ENCODE measurements at places on chromosomes 6 and 20.
A peak's percentile ranks its signal among the peaks of the same experiment; 100 is the strongest.

GRCh38 chr6:90523779-90524310 lies 63.0 kb downstream of the MAP3K7 start:
- ATAC-seq = no peak

- peak; percentile 87 for ATAC-seq
These were observed 78.9 kb downstream of the OLIG3 start for GRCh38 chr6:137415127-137415833.

GRCh38 chr20:13819885-13820645 lies 35.2 kb downstream of the NDUFAF5 start:
- peak; percentile 43 for ATAC-seq

- no peak for ATAC-seq
These were observed 11.5 kb downstream of the SPAG4 start for GRCh38 chr20:35627121-35627520.

GRCh38 chr6:123965894-123966293 lies 162.2 kb downstream of the NKAIN2 start:
- no peak for ATAC-seq

GRCh38 chr6:137046871-137047412 lies 2.2 kb upstream of the IL20RA start:
- no peak for ATAC-seq

DNA sequence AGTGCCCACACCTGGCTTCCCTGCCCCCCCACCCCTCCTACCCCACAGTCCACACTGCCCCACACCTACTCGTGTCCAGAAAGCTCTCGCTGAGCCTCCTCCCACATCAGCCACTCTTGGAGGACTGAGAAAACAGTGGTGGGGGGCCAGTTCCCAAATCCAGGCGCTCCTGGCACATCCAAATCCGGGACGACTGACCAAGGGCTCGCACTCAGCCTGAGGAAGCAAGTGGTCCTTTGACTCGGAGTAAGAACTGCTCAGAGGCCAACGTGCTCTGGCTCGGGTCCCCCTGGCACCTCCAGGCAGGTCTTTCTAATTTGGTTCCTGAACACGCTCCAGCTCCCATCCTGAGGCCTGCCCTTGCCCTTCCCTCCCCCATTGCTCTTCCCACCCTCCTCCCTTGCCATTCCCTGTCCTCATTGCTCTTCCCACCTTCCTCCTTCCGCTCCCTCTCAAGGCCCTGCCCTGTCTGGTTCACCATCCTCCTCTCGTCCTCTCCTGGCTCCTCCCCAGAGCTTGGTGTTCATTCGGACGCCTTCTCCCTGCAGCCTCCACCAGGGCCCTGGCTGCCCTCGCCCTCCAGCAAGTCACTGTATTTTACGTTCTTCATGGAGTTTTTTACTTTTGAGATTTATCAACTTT lies 83.6 kb downstream of the THBS2 start:
- ATAC-seq = no peak

- no peak for ATAC-seq
These were observed 118.5 kb downstream of the FOXA2 start for GRCh38 chr20:22465622-22466446.

- peak; percentile 89 for ATAC-seq
These were observed 224.9 kb upstream of the SMLR1 start for GRCh38 chr6:130602151-130602770.

GRCh38 chr6:54754406-54754805 lies 92.2 kb upstream of the FAM83B start:
- no peak for ATAC-seq

- no peak for ATAC-seq
These were observed 9.0 kb upstream of the SERPINB1 start for GRCh38 chr6:2850538-2851113.

GRCh38 chr6:117441824-117442264 lies 16.1 kb upstream of the ROS1 start:
- ATAC-seq = no peak

DNA sequence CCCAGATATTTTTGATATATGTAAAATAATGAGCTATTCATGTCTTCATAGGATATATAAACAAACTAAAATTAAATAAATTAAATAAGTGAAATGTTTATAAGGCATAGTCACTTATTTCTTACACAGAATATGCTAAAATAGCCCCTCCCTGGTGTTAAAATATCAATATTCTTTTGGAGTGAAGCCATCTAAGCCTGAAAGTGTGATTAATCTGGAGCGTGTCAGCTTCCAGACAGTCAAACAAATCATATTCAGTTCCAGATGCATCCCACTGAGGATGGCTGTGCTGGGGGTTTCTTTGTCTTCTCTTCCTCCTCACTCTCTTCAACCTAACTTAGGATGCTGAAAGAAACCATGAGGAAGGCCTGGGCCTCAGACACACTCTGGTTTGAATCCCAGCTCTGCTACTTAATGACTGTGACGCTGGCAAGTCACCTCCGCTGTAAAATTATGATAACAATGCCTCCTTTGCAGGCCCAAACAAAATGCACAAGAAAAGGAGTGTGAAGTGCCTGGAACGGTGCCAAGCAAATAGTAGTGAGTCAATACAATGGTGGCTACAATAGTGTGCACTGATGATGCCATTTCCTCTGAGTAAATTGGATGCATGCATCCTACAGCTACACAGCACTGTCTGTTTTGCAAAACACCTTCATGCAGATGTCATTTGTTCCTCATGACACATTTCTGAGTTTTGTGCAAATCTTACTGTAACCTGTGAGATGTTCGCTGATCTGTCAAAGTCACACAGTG lies 161.4 kb downstream of the FOXC1 start:
- ATAC-seq = peak; percentile 85

GRCh38 chr6:72248621-72249020 lies 362.3 kb downstream of the RIMS1 start:
- ATAC-seq = no peak

- ATAC-seq = no peak
These were observed 61.1 kb upstream of the SCAF8 start for GRCh38 chr6:154672086-154672485.

GRCh38 chr20:62838128-62838891 lies 21.5 kb downstream of the COL9A3 start:
- no peak for ATAC-seq

DNA sequence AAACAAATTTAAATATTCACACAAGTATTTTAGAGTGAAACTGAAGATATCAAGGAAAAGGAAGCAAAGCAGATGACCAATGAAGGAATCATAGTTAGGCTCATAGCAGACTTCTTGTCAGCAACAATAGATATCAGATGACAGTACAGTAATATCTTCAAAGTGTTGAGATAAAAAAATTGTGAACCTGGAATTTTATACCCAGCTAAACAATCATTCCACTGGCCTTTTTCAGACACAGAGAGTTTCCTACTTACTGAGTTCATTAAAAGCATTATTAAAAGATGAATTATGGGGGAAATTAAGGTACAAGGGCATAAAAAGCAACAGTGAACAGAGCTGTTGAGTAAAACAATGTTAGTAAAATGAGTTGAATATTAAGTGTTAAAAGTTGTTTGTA lies 254.6 kb downstream of the UST start:
- ATAC-seq = no peak

- ATAC-seq = no peak
These were observed 9.7 kb upstream of the WFDC8 start for GRCh38 chr20:45588800-45589199.

DNA sequence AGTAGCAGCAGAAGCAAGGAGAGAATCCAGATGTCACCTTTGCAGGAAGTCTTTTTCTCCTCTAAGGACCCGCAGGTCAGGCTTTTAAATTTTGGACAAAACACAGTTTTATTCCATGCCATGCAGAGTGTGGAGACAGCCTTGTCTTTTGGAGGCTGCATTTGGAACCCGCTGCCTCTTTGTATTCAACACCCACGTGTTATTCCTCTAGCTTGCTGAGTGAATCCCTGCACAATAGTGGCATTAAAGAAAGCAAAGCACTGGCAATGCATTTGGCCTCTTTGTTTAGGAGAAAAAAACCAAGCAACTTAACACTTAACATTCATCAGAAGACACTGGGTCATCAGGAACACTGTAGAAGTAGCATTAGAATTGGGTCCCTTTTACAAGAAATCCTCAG lies 43.5 kb downstream of the TFAP2B start:
- ATAC-seq = no peak

GRCh38 chr6:23611776-23612381 lies 514.1 kb upstream of the NRSN1 start:
- no peak for ATAC-seq

- ATAC-seq = no peak
These were observed 21.9 kb downstream of the STK38 start for GRCh38 chr6:36525346-36525745.

- ATAC-seq = peak; percentile 92
These were observed 52.5 kb downstream of the ALDH5A1 start for GRCh38 chr6:24547243-24547642.

GRCh38 chr20:47760686-47761481 lies 24.4 kb downstream of the SULF2 start:
- no peak for ATAC-seq

DNA sequence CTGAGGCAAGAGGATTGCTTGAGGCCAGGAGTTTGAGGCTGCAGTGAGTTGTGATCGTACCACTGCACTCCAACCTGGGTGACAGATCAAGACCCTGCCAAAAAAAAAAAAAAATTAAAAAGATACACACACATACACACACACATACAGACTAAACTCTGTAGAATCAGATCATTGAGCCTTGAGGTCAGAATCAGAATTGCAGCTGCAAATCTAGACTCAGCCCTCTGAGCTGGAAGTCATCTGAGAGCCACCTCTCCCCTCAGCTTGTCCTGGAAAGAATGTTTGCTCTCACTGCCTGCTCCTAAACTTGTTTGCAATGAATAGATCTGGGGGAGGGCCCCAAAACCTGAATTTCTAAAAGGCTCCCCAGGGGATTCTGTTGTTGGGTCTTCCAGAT lies 41.4 kb upstream of the ANGPT4 start:
- no peak for ATAC-seq

- no peak for ATAC-seq
These were observed 9.0 kb downstream of the CST9 start for GRCh38 chr20:23596579-23597250.

GRCh38 chr6:7540595-7540994 lies 876 bp upstream of the DSP start:
- no peak for ATAC-seq

DNA sequence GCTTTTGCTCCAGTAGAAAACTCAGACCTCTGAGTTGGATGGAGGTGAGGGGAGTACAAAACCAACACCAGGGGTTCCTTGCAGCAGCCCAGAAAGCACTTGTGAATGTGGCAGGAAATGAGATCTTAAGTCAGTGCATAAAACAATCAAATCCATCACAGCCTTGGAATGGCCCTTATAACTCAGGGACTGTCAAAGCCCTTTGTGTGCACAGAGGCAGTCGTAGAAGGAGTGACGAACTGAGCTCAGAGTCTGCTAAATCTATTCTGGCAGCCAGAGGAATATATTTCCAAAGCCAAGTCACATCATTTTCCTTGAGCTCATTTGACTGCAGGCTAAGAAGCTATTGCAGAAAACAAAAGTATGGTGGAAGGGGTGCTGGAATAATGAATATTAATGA lies 676.6 kb downstream of the DHX35 start:
- ATAC-seq = no peak

DNA sequence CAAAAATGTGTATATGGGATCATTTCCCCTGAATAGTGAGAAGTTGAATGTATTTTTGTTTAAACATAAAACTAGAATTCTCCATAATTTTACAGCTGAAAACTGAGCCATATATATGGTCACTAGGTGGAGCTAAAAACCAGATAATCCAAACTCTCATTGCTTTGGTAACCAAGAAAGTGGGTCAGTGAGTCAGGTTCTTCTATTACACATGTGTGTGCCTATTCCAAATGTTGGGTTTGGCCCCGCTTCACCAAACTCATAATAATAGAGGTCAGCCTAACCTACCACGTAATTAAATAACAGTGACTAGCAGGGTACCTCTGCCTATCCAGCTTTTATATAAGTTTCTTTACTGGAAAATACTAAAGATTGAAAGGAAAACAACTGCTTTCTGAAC lies 19.3 kb upstream of the RNGTT start:
- peak; percentile 86 for ATAC-seq

DNA sequence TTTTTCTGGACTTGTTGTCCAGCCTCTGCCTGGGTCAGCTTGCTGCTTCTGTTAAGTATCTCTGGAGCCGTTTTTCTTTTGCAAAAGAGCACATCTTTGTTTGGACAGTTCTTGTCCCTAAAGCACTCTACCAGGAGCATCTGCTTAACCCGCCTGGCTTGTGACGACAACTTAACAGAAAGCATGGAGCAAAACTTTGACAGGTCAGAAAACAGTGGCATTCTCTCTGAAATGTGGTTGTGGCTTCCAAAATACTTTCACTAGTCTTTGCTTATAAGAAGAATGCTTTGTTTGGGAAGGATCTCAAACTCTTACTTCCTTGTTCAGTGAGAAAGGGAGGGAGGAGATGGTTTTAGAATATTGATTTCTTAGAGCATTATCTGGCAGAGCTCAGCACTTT lies 47.6 kb downstream of the CD109 start:
- ATAC-seq = no peak

GRCh38 chr6:36364669-36365479 lies 22.6 kb downstream of the ETV7 start:
- peak; percentile 71 for ATAC-seq

- ATAC-seq = no peak
These were observed 323.4 kb downstream of the BTBD3 start for GRCh38 chr20:12241065-12241464.

DNA sequence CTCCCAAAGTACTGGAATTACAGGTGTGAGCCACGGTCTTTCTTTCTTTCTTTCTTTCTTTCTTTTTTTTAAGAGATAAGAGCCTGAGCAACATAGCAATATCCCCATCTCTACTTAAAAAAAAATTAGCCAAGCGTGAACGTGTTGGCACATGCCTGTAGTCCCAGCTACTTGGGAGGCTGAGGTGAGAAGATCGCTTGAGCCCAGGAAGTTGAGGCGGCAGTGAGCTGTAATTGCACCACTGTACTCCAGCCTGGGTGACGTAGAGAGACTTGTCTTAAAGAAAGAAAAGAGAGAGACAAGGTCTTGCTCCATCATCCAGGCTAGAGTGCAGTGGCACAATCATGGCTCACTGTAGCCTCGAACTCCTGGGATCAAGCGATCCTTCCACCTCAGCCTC lies 162.0 kb upstream of the MLN start:
- ATAC-seq = no peak

- ATAC-seq = no peak
These were observed 164.9 kb downstream of the ARHGAP18 start for GRCh38 chr6:129544892-129545612.

DNA sequence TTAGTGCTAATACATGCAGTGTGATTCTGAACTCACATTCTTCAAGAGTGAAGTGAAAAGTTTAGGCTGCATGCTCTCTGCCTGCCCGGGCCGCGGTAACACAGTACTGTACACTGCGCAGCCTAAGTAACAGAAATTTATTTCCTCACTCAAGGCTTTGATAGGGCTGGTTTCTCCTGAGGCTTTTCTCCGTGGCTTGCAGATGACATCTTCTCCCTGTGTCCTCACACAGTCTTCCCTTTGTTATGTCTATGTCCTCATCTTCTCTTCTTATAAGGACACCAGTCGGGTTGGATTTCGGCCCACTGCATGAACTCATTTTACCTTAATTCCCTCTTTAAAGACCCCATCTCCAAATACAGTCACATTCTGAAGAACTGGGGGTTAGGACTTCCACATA lies 51.1 kb upstream of the TMEM170B start:
- ATAC-seq = no peak
